ENCODE measurements at places on chromosomes 13 and 19.

- DNase-seq, result peak; percentile 84
Observed at GRCh38 chr19:28633319-28634018, 579.5 kb downstream of the UQCRFS1 start.

DNA sequence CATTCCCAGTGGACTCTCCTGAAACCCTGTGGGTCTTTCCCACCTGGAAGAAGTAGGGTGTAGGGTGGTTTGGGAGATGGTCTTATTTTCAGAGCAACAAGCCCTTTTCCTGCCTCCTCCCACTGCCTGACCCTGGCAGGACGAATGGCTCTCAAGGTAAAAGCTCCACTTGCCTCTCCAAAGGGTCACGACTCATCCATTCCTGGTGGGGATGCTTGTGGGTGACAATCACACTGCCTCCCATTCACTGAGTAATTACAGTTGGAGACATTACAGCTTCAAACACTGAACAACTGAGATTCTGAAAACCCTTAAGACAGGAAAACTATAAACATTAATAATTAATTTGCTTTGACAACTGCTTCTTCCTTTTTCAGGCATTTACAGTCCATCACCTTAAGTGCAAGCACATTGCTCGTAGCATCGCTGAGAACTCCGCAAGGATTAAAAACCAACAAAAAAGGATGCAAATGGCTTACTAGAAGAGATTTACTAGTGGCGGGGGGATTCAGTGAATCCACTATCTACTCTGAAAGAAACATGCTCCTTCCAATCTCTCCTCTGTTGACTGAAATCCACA, 199.6 kb upstream of the IRS2 start:
- DNase-seq, result no peak

DNA sequence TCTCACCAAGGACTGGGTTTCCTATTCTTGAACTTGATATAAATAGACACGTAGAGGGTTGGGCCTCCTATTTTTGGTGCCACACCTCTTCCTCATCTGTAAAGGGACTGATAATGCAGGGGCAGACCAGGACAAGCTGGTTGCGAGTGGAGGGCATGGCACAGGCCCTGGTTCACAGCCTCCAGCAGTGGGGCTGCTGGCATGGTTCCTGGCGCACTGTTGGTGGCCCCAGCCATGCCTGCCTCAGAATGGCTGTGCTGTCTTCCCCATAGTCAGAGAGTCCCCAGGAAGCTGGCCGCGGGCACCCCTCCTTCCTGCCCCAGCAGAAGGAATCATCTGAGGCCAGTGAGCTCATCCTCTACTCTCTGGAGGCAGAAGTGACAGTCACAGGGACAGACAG, 10.5 kb upstream of the OVOL3 start:
- DNase-seq, result no peak

DNA sequence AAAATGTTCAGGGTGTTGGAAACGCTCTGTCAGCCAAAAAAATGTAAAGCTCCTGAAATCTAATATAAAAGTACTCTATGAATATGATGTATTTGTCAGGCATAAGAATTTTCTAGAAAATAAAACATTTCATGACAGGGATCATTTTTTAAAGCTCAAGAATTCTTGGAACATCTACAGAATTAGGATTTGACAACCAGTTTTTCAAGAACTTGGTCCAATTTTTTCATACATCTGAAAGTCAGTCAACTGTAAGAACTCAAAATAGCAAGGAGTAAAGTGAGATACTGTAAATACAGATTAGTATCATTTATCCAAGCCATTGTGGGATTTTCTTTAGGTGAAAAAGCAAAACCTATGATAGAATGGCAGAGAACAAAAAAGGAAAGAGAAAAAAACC, 41.6 kb upstream of the CLDN10 start:
- no peak for DNase-seq

DNA sequence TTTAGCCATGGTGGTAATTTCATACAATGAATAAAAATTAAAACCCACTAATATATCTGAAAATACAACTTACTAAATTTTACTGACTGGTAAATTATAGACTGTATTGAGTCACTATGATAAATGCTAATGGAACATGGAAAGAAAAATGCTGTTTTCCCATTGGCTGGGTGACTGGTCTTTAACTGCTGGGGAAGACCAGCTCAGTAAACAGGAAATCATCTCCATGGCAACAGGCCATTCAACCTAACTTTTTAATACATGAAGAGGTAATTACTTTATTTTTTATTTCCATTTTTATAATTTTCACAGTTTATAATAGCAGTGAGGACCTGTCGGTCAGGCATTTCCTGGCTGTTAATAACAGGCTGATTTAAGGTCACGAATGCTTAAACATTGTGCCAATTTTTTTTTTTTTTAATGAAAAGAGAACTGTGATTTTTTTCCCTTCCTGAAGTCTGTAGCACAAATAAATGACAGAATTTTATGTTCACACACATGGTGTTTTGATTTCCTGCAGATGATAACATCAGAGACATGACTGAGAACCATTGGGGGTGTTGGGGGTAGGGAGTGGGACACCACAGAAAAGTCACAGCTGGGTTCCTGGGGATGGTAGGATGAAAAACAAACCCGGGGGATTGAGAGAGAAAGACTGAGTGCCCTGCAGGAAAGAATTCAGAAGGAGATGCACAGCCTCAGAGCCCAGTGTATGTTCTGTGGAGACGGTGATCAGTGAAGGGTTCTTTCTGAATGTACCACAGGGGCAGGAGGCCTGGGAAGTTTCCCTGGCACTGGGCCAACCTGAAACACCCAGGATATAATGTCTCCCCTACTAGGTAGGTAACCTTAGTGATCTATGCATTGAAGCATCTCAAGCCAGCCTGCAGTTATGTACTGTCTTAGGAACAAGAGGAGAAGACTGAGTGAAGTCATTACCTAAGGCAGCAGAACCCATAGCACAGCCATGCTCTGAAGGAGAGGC, 297.1 kb downstream of the COG6 start:
- no peak for DNase-seq

GRCh38 chr19:17020823-17021222, 5.8 kb downstream of the CPAMD8 start:
- no peak for DNase-seq

GRCh38 chr13:99758460-99759162, 213.0 kb downstream of the ZIC5 start:
- DNase-seq, result no peak

DNA sequence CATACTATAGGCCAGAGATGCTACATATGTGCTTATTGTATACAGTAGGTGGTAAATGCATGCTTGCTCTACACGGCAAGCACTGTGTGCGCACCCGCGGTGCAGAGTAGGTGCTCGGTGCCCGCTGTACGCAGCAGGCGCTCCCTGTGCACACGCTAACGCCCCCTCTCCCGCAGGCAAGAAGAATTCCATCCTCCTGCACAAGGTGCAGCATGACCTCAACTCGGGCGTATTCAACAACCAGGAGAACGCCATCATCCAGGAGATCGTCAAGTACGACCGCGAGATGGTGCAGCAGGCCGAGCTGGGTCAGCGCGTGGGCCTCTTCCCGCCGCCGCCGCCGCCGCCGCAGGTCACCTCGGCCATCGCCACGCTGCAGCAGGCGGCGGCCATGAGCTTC, 17.7 kb downstream of the POLRMT start:
- no peak for DNase-seq

DNA sequence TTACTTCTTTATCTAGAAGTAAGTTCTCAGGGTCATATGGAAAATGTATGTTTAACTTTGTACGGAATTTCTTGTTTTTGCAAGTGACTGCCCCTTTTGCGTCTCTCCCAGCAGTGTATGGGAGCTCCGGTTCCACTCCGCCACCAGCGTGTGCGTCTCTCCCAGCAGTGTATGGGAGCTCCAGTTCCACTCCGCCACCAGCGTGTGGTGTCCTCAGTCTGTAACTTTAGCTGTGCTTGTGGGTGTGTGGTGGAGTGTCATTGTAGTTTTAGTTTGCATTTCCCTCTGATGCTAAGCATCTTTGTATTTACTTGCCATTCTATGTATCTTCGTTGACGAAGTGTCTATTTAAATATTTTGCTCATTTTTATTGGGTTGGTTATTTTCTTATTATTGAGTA, 2.4 kb downstream of the CUL4A start:
- DNase-seq, result no peak

GRCh38 chr19:39310558-39311311, 9.9 kb downstream of the LRFN1 start:
- no peak for DNase-seq

DNA sequence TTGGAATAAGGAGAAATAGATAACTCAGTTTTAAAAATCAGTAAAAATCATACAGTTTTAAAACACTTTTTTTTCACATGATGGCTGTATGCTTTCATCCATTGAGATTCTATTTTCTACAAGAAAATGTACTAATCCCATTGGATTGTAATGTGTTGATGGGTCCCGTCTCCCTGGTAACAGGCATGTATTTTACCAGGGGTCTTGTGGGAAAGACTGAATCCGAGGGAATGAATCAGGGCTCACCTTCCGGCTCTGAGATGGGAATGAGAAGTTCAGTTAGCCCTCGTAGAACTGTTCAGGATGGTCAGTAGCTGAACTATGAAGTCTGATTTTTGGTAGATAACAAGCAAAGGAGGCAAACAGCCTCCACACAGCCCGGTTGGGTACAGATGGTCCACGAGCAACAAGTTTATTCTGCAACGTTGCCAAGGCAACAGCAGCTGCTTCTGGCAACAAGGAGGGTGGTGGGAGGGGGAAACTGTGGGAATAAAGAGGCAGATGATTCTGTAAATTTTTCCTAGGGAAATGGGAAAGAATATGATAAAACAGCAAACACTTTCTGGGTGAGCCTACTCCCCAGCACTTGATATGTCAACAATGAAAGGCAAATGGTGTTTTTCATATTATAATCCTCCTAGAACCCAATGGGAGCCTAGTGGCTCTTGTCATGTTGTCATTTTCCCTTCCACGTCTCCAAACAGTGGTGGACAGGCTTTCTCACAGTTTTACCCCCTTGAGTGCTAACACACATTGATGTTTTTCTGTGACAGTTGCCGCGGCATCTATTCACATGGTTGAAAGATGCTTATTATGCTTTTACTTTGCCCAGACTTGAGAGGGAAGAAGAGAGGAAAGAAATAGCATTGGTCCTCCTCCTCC, 12.4 kb upstream of the SIAH3 start:
- peak; percentile 35 for DNase-seq

GRCh38 chr19:17394891-17395415, 957 bp upstream of the CCDC194 start:
- DNase-seq, result no peak

GRCh38 chr19:41847351-41848105, 2.7 kb downstream of the DMRTC2 start:
- DNase-seq, result no peak

GRCh38 chr13:93805736-93806135, 579.1 kb downstream of the GPC6 start:
- no peak for DNase-seq

GRCh38 chr13:26183416-26183815, 38.7 kb downstream of the RNF6 start:
- no peak for DNase-seq

DNA sequence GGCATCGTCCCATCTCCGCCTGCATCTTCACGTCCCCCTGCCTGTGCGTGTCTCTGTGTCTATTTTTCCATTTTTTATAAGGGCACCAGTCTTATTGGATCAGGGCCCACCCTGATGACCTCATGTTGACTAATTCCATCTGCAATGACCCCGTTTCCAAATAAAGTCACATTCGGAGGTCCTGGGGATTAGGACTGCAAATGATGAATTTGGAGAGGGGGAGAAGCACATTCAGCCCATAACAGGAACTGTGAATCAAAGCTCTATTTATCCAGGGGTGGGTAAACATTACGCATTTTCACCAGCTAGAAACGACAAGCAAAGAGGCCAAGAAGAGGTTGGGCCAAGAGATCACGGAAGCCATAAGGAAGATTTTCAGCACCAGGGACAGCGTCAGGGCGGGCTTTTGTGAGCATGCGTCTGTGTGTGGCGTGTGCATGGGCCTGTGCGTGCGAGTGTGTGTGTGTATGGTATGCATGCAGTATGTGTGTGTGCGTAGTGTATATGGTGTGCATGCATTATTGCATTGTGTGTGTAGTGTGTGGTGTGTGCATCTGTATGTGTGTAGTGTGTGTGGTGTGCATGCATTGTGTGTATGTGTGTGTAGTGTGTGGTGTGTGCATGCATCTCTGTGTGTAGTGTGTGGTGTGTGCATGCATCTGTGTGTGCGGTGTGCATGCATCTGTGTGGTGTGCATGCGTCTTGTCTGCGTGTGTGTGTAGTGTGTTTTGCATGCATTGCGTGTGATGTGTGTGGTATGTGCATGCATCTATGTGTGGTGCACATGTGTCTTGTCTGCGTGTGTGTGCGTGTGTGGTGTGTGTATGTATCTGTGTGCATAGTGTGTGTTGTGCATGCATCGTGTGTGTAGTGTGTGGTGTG, 19.6 kb downstream of the CELF5 start:
- DNase-seq, result no peak

All from NCI-H345 (cell line).